NCI-H2171 treated with DMSO at 0.1 percent for 48 hours (cell line): ENCODE measurements at places on chromosomes 7 and 10.

DNA sequence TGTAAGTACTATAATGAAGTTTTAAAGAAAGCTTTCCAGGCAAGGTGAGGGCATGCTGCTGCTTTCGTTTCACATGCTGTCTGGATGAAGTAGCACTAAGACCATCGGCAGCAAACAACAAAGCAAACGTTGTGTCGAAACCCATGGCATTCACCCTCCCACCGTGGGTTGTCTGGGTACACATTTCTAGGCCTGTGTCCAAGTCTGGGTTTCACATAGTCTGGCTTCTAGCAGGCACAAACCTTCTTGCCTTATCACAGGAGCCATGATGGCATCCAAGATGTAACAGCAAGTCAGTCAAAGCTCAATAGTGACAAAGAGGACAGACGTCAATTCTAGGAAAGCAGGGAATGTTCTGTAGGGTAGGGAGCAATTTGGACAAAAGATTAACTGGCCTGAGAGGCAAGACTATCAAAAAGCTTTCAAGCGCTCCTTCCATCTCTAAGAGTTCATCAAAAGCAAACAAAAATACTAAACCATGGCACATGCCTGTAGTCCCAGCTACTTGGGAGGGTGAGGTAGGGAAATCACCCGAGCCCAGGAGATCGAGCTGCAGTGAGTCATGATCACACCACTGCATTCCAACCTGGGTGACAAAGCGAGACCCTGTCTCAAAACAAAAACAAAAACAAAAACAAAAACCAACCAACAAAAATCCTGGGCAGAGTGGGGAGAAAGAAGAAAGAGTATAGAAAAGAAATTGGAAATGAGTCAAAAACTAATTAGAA is 42.7 kb downstream of the PAXIP1 start:
- no peak for DNase-seq

DNA sequence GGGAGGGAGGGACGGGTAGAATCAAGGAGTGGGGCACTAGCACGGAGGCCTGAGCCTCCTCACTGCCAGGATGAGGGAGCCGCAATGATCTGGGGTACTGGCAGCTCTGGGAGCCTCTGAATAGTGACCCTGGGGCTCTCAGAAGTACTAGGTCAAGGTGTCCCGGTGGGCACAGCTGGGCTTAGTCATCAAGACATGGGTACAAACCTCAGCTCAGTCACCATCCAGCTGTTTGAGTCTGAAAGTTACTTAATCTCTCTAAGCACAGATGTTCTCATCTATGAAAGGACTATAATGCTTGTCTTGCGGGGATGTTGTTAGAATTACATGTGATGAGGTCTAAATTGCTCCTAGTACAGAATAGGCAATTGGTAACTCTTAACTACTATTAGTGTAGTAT is 276.8 kb downstream of the KCNMA1 start:
- no peak for DNase-seq

DNA sequence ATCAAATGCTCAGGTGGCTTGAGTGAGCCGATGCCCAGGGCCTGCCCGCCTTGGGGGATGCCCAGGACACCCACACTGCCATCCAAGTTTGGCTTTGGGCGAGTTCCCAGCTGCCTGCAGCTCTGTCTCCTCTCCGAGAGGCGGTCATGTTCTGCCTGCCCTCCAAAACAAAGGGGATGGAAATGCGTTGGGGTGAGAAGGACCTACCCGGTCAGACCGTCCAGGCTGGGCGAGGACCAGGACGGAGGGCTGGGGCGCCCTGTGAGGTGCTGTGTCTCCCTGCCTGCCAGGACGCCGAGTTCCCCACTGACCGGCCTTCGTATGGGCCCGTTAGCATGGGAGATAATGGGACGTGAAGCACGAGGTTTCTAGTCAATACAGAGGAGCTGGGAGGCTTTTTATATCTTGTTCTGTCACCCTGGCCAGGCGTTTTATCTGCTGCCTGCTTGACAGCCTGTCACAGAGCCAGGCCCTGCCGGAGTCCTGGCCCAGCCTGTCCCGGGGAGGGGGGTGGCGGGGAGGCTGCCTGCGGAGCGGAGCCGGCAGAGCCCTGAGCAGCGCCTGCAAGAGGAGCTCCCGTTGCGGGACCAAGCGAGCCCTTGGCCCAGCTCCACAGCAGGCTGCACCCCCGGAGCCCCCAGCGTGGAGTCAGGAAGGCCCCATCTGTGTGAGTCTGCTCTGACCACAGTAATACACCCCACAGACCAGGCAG is 22.0 kb upstream of the ELFN1 start:
- peak; percentile 26 for DNase-seq

- DNase-seq, result no peak
Observed at GRCh38 chr7:35670856-35671569, 23.9 kb downstream of the HERPUD2 start.

GRCh38 chr10:93254180-93254853 is 180.6 kb downstream of the CYP26A1 start:
- peak; percentile 41 for DNase-seq
